ENCODE measurements at places on chromosomes 2 and 18.
A peak's percentile ranks its signal among the peaks of the same experiment; 100 is the strongest.

DNA sequence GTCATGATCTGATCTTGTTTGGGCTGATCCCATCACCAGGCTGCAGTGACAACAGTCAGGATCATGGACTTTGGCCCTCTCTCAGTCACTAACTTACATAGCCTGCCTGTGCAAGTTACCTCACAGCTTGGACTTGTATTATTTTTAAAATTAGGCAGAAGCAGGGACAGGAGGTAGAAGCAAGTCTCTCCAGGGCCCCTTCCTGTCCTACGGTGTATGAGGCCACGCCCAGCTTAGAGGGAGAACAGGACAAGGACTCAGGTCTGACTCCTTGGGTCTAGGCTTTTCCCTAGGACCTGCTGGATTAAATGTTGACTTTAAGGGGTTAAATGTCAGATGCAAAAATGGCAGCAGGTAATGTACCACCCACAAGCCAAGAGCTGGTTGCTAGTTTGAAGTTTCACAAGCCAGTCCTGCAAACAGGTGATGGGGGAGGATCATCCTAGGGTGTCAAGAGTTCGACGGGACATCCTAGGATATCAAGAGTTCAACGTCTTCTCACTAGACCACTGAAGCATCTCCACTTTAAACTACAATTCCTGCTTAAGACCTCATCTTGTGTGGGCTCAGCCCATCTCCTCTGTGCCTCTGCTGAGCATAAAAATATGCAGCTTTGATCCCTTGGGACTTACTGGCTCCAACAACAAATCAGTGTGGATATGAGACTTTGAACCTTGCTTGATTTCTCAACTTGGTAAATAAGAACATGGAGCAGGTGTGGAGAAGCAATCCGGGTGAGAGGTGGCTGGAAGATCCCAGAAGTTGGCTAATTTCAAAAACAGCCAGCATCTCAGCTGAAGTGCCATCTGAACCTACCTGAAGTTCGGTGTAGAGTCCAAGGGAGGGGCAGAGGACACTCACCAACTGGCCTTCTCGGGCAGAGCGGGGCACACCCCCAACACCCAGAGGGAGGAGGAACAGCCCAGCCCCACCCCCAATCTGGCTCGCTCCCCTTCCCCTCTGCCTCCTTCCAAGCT, 39.5 kb downstream of the SFXN5 start:
- no peak for DNase-seq

DNA sequence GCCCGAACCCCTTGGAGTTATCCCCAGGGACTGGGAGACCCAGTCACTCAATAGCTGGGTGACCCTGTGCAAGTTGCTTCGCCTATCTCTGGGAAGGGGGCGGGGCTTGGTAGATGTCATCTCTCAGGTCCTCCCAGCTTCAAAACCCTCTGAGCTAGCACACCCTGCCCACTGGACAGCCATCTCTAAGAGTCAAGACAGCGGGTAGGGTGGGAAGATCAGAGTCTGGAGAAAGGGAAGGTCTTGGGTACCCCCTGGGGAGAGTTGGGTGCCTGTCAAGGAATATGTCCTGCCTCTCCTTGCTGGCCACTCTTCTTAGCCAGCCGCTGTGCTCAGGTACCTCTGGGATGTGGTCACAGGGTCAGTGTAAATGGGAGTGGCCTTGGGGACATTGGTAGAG, 8.0 kb downstream of the GLI2 start:
- DNase-seq, result peak; percentile 2

DNA sequence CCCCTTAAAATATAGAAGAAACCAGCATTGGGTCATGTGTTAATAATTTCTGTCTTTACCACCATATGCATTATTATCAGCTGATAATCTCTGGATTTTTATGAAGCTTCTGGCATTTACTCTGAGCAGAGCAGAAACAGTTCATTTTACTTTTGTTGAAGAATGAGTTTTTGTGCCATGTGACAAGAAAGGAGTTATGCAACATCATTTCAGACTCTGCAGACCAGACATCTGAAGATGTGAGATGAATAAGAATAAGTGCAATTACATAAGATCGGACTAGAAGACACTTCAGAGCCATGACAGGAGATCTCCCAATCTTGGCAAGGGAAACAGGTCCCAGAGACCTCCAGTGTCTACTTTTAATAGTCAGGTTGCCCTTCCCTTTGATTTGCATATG, 869.4 kb upstream of the VRK2 start:
- DNase-seq, result no peak

GRCh38 chr2:240912878-240913809, 7.0 kb downstream of the CROCC2 start:
- no peak for DNase-seq

DNA sequence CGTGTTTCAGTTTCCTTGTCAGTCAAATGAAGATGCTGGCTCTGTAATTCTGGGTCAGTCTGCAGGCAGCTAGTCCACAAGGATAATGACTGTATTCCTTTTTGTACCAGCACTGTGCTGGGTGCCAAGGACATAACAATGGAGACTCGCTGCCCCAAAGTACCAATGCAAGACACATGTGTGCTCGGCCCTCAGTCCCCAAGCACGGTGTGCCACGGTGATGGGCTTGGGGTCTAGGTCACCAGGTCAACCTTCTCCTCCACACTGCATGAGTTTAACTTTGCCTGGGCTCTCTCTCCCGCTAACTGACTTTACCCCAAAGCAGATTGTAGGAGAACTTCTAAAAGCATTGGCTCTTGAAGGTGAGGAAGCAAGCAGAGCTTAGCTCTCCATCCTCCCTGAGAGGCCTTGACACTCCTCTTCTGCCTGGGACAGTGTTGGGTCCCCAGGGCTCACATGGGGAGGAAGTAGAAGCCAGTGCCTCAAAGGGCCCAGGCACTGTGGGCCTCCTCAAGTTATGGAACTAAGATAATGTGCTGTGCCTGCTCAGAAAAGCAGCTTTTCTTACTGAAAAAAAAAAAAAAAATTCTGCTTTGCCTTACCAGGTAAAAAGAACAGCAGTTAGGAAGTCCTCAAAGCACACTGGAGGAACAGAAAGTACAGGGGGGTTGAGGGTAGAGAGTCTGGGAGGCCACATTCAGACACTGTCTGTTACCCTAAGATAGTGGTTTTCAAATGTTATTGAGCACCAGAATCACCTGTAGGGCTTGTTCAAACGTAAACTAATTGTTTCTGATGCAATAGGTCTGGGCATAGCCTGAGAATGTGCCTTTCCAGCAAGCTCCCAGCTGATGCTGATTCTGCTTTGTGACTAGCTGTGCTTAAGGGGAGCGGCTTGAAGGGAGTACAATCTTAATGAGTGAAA, 276.4 kb upstream of the CXCR4 start:
- no peak for DNase-seq

- no peak for DNase-seq
Measured at GRCh38 chr2:66641685-66642084, 206.8 kb downstream of the MEIS1 start.

DNA sequence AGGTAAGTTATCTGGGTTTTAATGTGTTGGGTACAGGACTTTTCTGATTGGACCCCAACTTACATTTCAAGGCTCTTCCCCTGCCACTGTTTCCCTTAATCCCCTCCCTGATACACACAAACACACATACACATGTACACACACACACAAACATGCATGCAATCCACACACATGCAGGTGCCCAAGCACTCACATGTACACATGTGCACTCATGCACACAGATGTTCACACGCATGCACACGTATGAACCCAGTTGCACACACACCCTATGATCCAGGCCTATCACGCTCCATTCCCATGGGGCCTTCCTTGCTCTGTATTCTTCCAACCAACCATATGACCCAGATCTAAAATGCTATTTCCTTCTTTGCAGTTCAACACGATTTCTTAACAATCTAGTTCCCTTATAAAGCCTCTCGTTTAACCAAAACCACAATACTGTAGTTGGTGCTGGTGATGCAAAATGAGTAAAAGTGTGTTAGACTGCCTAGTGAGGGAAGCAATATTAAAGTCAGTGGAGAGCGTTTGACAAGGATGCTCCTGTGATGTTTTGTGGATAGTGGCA, 11.1 kb downstream of the SERPINB8 start:
- DNase-seq, result no peak

DNA sequence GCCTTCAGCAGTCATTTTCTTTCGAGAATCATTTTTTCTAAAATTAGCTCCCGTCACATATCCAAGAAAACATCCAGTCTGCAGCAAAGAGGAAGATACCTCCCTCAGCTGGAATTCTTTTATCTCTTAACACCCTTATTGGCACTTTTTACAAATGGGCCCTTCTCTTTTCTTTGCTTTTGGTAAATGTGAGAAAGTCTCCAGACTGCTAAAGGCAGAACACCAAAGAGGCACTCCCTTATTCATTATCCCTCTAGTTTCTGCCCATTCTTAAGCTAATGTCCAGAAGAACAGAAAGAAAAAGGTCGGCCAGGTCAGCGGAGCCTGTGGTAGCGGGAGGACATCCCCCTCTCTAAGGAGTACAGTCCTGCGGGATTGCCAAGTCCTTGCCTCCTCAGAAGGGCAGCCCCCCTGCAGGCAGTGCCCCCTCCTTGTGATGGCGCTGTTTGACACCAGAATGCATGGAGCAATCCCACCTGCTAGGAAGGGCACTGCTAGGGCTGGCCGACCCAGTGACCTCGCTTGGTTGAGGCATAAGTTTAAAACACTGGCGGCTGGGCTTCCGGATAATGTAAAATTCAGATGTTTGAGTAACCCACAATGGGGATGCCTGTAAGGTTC, 34.0 kb downstream of the ST6GAL2 start:
- DNase-seq, result no peak

- DNase-seq, result no peak
Measured at GRCh38 chr2:103139628-103140268, 377.9 kb downstream of the TMEM182 start.

DNA sequence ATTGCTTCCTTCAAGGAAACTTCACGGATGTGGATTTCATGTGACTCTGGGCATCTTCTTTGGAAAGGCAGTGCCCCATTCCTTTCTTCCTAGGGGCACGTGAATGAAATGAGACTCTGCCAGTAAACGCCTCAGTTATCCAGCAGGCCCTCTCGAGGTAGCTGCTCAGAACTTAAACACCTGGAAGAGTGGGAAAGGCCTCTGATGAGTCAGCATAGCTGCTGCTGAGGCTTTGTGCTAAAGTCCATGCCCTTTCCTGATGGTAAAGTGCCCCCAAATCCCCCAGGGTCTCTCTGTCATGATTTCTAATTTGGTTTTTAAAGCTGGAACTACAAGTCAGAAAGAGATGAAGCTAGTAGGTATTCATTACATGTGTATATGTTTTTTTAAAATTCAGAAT, 3.8 kb downstream of the SLC1A4 start:
- DNase-seq, result no peak

DNA sequence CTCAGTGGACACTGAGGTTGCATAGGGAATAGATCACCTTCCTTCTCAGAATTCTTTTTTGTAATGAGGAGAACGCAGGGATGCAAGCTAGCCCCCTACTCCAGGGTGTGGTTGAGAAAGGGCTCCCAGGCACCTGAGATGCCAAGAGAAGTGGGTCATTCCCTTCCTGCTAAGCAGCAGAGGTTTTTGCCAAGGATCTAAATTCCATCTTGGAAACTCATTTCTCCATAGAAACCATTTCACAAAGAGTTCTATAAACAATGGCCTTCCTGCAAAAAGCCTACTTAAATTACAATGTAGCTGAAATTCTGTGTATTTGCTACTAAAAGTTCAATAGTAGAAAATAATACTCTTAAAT, 3.7 kb upstream of the PPP3R1 start:
- no peak for DNase-seq

- no peak for DNase-seq
Measured at GRCh38 chr2:239204876-239205468, 195.8 kb downstream of the HDAC4 start.

- DNase-seq, result no peak
Measured at GRCh38 chr2:74441690-74442482, at the start of gene RTKN. RTKN (minus strand) TSS chr2:74441937; CDS start chr2:74441816, 121 bp downstream.

DNA sequence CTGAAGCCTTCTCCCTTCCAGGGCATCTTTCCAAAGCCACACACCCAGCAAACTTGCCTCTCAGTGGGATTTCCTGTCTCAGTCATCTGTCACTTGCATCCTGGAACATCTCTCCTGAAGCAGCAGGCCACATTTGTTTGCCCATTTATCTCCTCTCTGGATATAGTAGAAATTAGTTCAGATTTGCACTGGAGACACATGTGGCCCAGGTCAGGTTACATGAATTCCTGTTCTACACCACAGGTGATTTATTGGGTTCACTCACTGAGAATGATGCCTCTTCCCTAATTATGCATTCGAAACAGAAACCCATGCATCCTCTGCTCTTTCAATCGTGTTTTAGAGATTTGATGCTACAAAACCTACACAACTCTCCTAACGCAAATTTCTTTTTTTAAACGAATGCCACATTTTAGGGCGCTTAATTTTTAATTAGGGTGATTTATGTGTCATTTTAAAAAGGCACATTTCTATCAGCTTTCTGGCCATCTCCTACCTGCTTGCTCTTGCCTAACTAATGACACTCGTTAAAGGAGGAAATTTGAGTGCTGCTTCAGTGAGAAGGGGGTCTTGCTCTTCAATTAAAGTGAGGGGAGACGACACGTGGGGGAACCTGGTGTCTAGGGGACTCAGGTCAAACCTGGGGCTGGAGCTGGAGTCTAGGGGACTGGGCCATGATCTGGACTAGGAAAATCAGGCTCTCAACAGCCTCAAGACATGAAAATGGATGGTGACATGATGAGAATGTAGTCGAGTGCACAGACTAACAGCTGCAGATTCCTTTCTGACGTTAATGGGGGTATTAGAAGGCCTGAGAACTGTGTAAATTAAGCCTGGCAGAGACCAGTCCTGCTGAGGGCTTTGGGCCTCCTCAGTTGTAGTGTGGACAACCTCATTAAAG, 221.4 kb downstream of the CLIP4 start:
- DNase-seq, result no peak

DNA sequence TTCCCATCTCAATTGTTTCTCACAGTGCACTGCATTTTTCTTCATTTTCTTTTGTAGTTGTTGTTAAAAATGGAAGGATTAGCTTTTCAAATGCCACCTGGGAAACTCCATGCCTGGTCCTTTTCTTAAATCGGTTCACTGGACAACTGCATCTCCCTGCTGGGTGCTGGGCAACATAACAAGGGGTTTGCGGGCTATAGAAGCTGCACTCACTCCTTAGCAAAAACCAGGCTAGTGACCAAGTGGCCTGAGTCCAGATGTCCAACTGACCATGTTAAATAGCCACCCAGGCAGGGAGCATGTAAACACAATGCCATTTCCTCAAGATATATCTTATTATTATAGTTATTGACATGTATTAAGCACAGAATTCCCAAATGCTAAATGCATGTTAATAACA, 264.9 kb downstream of the ICOS start:
- DNase-seq, result no peak

GRCh38 chr2:72077702-72078169, 69.9 kb downstream of the CYP26B1 start:
- no peak for DNase-seq

- no peak for DNase-seq
Measured at GRCh38 chr18:2223849-2224248, 347.5 kb downstream of the METTL4 start.

- DNase-seq, result no peak
Measured at GRCh38 chr2:2825062-2825461, 494.0 kb upstream of the MYT1L start.

DNA sequence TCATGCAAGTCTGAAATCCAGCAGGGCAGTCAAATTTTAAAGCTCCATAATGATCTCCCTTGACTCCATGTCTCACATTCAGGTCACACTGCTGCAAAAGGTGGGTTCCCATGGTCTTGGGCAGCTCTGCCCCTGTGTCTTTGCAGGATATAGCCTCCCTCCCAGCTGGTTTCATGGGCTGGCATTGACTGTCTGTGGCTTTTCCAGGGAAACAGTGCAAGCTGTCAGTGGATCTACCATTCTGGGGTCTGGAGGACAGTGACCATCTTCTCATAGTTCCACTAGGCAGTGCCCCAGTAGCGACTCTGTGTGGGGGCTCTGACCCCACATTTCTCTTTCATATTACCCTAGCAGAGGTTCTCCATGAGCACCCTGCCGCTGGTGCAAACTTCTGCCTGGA, 220.6 kb upstream of the COPS8 start:
- DNase-seq, result no peak

- DNase-seq, result no peak
Measured at GRCh38 chr2:108965540-108966289, 23.3 kb downstream of the EDAR start.

All from activated T-helper 2 cell treated with anti-CD3 and anti-CD28 coated beads, Interferon-gamma antibody, Interleukin-2, Interleukin-4, amounts not matched to agents 10 μg/mL and 5 μg/mL and 100 μg/mL, durations not matched to agents 14 hours and 24 hours and 36 hours (primary cell).